ENCODE measurements at places on chromosomes 5 and 9.

DNA sequence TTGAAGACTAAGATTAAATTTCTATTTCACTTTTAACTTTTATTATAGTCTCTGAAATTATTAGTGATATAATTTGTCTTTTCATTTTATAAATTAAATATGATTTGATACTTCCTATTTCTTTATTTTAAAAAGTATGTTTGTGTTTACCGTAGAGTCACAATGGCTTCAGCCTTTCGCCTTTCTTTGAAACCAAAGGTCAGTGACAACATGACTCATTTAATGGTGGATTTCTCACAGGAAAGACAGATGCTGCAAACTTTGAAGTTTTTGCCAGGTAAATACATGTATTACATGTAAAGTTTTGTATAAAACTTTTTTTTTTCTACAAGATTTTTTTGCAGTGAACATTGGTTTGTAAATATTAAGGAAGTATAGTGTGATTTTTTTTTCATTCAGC, 36.4 kb downstream of the FSD1L start:
- DNase-seq, result no peak

DNA sequence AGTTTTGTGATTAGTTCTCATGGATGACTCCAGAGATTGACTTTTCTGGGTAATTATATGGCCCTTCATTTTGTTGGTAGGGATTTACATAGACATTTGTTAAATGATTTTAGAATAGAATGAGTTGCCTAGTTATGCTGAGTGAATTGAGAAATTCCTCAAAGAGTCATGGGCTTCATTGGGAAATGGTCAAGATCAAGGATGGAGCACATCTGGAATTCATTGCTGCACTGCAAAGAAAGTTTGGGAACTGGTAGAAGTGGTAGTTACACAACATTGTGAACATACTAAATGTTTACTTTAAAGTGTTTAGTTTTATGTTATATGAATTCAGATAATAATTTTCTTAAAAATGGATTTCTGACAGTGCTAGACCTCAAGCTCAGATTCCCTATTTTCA, 46.5 kb downstream of the PIP5K1B start:
- no peak for DNase-seq

GRCh38 chr9:135306699-135307098, 172.9 kb upstream of the PPP1R26 start:
- DNase-seq, result no peak

- DNase-seq, result peak; percentile 94
Measured at GRCh38 chr5:119267958-119268386, 87.8 kb upstream of the TNFAIP8 start.

DNA sequence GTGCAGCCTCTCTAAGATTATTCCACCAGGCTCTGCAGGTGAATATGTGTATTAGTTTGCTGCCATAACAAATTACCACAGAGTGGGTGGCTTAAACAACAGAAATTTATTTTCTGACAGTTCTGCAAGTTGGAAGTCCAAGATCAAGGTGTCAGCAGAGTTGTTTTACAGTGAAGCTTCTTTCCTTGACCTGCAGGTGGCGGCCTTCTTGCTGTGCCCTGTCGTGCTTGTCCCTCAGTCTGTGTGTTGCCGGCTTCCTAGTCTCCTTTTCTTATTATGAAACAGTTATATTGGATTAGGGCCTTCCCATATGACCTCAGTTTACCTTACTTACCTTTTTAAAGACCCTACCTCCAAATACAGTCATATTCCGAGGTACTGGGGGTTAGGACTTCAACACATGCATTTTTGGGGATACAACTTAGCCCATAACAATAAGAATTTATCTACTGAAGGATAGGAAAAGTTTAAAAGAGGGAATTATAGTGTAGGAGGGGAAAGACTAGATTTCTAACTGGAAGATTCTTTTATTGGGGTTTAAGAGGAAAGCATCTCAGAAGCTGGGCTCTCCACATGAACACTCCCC, 97.4 kb downstream of the OSTF1 start:
- peak; percentile 79 for DNase-seq

GRCh38 chr5:124027441-124027840, 515.5 kb downstream of the CSNK1G3 start:
- no peak for DNase-seq

- DNase-seq, result peak; percentile 92
Measured at GRCh38 chr9:129497005-129497812, 123.7 kb downstream of the C9orf50 start.

- DNase-seq, result no peak
Measured at GRCh38 chr5:7816535-7816901, 34.4 kb downstream of the CFAP90 start.

DNA sequence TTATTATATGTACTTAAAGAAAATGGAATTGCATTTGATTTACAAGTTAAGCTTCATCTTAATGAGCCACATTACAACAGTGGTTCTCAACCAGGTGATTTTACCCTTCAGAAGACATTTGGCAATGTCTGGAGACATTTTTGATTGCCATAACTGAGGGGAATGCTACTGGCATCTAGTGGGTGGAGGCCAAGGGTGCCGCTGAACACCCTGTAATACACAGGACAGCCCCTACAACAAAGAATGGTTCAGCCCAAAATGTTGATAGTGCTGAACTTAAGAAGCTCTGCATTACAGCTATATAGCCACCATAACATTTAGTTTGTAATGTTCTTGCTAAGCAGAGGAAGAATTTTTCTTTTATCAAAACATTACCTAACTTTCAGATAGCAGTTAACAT, 103.1 kb downstream of the PAM start:
- DNase-seq, result no peak

DNA sequence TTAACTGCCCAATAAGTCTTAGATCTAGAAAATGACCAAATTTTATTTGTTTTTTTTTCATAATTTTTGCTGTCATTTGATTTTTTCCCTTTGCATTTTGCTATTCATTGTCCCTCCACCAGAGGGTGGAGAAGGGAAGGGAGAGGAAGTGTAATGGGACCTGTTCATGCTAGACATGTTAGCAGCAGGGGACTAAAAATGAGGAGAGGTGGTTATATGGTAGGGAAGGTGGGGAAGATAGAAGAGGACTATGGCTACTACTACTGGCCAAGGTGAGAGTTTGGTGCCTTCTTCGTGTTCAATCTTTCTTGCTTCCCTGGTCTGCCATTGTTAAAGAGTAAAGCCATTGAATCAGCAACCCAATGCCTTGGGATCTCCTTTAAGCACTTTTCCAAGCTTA, 6.4 kb downstream of the GRIA1 start:
- peak; percentile 54 for DNase-seq

DNA sequence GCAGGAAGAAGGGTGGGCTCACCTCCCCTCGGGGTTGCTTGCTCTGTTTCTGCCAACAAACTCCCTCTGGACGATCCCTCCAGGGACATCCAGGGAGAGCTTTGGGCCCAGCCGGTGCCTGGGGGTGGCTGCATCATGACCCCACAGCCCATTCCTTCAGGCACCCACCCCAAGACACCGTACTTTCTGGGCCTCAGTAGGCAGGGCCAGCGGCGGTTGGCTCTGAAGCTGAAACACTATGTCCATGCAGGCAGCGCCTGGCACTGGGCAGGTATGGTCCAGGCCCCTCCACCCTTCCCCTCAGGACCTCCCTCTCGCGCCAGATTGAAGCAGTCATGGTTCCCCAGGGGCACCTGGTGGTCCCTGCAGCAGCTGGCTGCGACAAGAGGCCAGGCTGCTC, 18.5 kb upstream of the SUSD3 start:
- no peak for DNase-seq

GRCh38 chr5:138753794-138754698, 821 bp downstream of the CTNNA1 start:
- peak; percentile 59 for DNase-seq

- DNase-seq, result peak; percentile 40
Measured at GRCh38 chr5:59125011-59125961, 542.4 kb downstream of the RAB3C start.

GRCh38 chr5:83711982-83712601, 8.6 kb downstream of the HAPLN1 start:
- DNase-seq, result peak; percentile 63

DNA sequence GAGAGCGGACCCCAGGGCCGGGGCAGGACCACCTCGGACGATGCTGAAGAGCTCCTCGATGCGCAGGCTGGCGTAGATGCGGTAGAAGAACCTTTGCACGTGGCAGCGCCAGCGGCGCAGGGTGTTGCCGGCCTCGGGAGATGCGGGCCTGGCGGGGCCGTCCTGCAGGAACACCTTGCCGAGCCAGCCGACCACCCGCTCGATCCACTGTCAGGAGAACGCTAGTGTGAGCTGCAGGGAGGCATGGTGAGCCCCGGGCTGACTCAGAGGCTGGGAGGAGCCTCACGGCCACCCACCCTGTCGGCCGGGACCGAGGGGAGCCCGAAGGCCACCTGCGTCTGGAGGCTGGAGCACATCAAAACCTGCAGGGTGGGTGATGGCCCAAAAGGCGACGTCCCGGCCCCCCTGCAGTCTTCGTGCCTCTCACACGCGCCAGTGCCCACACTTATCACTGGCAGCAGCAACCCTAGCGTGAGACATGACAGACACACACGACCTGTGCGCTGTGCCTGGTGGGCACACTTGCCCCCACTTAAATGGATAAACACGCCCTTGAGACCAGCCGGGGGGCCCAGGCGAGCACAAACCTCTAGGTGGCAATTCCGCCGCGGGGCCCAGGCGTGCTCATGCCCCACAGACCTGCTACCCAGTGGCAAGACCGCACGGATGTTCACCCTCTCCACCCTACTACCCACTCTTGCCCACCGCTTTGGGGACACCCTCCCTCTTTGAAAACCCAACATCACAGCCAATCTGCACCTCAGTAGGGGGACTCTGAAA, 3.3 kb downstream of the ANAPC2 start:
- no peak for DNase-seq

DNA sequence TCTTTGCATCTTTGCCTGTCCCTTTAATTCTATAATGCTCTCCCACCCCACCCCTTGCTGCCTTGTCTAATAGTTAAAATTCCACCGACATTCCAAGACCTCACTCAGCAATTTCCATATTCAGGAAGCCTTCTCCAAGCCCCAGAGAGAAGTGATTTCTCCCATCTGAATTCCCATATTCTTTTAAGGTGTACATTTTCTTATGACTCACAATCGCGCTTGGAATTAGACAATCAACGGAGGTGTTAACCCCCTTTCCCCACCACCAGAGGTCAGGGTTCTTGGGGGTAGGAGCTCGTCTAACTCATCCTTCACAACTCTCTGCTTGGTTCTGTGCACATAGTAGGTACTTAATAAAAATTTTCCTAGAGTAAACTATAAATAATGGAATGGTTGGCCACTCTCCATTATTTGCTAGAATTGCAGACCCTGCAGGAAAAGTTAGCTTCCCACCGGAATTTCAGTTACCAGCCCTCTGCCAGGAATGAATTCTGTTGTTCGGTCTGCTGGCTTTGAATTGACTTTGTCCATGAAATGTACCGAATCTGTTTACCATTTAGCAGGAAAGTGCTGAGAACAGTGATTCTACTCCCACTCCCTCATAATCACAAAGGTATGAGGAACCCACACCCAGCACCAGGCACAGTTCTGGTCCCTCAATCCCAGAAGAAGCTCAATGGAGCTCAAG, 5.0 kb downstream of the KCNIP1 start:
- peak; percentile 0 for DNase-seq

GRCh38 chr9:125079931-125080330, 63.4 kb downstream of the SCAI start:
- no peak for DNase-seq

DNA sequence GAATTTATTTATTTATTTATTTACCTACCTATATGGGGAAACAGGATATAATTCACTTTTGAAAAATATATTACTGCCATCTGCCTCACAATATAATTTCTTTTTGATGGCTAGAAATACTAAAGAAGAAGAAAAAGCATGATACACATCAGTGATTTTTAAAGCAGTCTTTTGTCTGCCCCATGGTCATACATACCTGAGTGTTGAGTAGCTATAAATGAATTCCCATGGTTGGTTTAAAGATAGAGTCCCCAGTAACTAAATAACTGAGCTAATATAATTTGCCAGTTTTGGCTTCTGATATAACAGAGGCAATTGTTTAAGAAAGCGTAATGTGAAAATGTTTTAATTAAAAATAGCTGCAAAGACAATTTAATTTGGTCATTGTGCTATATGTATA, 447.8 kb downstream of the PDE4D start:
- DNase-seq, result no peak

DNA sequence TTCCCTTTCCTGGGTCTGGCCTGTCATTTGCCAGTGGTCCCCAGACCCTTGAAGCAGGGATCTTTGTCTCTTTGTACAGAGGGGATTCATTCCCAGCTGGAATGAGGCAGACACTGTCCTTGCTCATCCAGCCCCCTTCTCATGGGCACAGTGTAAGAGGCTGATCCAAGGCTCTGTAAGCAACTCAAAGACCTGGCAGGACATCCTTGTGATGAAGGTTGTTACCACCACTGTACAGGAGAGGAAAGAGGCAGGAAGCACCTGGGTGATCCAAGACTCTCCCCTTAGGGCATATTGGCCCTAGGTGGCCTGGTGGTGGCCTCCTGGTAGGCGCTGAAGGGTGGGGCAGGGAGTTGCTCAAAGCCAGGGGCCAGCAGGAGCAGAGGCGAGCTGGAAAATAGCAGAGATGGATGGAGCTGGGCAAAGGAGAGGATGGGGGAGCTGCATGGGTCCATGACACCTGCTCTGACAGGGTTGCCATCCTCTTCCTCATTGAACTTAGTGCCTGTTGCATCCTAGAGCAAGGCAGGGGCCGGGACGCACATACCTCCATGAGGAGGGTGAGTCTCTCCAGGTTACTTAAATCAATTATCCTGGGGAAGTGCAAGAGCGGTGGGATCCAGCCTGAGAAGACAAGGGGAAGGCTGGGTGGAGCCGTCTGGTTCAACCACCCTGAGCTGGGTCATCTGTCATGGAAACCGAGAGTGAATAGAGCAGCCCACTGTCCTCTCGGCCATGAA, 9.8 kb upstream of the GADD45G start:
- DNase-seq, result no peak

GRCh38 chr5:95827892-95828246, 5.3 kb upstream of the GLRX start:
- DNase-seq, result no peak

DNA sequence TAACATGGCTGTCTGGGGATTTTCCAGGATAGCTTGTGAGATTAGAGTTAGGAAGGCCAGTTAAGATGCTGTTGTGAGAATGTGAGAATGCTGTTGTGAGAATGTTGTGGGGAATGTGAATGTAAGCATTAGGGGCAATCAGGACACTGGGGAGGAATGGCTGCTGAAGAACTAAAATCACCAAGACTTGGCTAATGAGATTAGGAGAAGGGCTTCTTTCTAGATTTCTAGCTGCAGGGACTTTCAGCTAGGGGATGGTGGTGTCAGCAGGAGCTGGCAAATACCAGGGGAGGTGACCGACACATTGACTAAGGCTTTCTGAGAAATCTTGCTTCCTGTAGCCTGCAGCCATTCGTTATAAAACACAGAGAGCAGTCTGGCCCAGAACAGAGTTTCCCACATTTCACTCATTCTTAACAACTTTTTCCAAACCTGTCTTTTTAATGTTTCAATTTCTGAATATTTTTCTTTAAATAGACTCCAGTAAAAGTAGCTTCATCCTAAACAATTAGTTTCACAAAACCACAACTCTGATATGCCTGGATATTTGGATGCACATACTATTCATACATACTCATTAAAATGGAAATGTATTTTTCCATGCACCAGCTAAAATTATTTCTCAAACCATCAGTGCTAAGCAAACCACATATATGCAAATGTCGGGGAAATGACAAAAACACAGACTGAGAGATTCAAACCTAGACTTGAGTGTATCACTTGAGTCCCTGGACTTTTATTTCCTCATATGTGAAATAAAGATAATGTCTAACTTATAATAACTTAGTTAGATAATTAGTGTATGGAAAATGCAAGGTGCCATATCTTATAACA, 89.3 kb upstream of the TNC start:
- DNase-seq, result peak; percentile 9
